KG1 (cell line): ENCODE measurements at places on chromosomes 1 and 21.
A peak's percentile ranks its signal among the peaks of the same experiment; 100 is the strongest.

DNA sequence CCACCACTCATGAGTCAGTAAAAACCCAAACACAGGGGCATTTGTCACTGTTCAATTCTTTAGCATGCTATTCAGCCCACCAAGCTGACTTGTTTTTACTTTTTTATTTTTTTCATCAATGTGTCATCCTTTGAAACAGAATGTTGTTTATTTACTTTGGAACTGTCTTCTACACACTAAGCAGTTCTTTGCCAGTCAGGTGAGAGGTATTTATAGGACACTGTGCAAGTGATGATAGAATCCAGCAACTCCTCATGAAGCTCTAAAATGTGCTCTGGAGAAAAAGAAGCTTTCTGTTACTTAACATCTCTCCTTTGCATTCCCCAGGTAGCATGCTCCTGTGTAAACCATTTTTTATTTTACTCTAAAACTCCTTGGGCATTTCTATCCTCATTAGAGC lies 582.0 kb upstream of the TMPRSS15 start:
- no peak for DNase-seq

DNA sequence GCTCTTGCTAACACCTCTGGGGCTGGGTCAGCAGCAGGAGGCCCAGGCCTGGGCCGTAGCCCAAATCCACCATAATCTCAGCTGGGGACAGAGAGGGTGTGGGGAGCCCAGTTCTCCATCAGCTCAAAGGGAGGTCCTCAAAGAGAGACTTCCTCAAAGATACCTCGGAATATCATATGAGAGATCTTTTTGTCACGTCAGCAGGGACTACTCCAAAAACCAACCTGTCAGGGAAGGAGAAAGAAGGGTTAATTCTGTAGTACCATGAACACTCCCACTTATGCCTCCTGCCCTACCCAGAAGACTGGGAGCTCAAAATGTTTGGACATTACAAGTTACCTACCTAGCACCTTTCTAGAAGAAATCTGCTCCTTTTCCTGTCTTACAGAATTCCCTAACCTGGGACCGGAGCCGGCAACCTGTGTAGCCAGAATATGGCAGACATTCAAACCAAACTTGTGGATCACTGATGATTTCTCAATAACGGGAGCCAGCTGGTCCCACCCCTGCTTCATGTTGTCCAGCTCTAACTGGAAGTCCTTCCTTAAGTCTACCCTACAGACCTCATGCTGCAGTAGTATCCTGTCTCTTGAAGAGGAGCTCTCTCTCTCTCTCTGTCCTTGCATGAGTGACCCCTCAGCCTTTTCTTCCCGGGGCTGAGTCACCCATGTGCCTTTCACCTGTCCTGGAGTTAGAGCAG lies 4.8 kb downstream of the RSPO1 start:
- DNase-seq = no peak

- no peak for DNase-seq
Observed at GRCh38 chr1:84031802-84032327, 32.9 kb upstream of the TTLL7 start.

DNA sequence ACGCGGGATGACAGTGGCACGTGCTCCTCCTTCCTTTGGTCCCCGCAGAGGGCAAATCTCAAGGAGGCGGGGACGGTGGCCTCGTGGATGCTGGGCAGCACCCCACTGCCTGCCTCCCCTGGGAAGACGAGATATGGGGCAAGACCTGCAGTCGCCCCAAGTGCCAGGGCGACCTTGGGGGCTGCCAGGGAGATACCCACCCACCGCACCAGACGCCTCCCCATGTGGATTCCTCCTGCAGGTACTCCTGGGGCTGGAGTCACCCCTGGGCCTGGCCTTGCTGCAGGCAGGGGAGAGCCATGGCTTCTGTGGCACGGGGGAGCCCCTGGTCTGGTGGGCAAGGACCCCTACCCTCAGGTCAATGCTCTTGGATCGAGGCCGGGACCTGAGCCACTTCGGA lies 5.9 kb upstream of the AURKAIP1 start:
- DNase-seq = no peak

DNA sequence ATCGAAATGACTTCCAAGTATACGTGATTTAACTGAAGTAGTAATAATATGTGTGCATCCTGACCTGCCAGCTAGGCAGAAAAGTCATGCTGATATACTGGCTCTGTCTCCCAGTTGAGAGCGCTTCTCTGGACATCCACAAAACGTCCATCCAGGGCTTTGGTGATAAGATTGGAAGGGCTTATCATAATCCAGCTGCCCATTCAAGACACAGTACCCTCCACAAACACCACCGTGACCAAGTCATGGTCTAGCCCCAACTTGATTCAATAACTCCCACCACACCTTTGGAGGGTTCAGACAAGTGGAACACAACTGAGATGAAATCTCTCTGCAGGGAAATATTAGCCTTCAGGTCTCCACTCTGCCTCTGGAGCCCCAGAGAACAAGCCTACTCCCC lies 76.2 kb downstream of the CD46 start:
- no peak for DNase-seq

DNA sequence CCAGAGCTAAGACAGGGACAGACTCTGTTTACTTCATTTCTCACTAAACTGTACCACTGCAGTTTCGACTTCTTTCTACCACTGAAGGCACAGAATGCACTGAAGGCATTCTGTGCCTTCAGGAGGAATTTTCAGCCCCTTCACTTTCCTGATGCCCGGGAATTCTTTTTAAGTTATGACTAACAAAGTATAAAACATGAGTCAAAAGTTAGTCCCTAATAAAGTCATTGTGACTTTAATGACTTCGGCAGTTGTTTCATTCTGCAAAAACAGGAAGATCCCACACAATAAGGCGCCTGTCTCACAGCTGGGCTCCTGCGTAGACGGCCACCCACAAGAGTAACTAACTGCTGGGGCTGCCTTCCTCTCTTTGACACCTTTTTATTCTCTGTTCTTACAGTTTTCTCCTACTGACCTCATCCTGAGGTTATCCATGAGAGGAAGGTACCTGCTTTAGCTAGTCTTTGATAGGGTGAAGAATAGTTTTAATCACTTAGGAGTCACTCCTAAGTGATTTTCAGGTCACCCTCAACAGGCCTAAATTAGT lies 183.9 kb upstream of the SGIP1 start:
- peak; percentile 41 for DNase-seq

- DNase-seq = no peak
Observed at GRCh38 chr1:184941410-184941733, 32.9 kb downstream of the NIBAN1 start.

DNA sequence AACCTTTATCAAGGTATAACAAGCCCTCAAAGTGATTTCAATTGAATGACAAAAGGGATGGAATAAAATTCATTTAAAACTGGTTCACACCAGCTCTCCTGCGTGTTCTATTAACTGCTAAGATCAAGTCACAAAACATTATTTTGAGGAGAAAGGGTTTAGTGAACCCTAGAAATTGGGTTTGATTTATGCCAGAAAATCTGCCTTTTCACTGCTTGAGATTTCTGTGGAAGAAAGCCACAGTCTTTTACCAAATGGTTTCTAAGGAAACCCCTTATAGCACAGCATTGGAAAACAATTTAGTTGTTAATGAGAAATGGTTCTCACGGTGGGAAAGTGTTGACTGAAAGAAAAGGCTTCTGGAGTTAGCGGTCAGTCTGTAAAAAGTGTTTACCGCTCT lies 43.6 kb upstream of the DPH5 start:
- DNase-seq = no peak
